ENCODE measurements at places on chromosomes 13 and 19.

GRCh38 chr13:19071161-19071936, 110.3 kb downstream of the TUBA3C start:
- no peak for DNase-seq

DNA sequence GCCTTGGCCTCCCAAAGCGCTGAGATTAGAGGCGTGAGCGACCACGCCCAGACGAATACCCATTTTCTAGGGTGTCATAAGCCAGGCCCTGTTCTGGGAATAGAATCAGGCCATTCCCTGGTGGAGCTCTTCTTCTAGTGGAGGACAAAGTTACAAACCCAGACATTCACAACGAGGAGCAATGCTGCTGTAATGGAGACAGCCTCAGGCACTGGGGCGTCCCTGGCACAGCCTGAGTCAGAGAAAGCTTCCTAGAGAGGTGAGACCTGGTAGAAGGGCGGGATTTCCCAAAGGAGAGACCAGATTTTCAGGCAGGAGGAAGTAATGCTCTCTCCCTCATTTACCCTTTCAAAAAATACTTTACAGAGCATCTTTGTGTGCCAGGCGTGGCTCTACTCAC, 12.7 kb downstream of the PRKCG start:
- DNase-seq = no peak

DNA sequence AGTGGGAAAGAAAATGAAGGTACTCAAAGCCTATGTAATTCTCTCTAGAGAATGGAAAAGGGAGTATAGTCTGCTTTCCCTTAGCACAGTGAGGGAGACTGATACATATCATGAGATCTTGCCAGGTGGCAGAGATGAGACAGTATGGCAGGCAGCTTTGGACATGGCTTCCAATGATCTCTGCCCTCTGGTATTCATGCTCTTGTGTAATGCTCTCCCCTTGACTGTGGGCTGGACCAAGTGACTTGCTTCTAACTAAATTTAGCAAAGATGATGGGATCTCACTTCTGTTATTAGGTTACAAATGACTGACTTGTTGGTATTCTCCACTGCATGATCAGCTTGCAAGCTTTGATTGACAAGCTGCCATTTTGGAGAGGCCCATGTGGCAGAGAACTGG, 10.2 kb downstream of the ZNF132 start:
- no peak for DNase-seq

- DNase-seq = no peak
Measured at GRCh38 chr19:54014920-54015560, 23.6 kb downstream of the CACNG6 start.

DNA sequence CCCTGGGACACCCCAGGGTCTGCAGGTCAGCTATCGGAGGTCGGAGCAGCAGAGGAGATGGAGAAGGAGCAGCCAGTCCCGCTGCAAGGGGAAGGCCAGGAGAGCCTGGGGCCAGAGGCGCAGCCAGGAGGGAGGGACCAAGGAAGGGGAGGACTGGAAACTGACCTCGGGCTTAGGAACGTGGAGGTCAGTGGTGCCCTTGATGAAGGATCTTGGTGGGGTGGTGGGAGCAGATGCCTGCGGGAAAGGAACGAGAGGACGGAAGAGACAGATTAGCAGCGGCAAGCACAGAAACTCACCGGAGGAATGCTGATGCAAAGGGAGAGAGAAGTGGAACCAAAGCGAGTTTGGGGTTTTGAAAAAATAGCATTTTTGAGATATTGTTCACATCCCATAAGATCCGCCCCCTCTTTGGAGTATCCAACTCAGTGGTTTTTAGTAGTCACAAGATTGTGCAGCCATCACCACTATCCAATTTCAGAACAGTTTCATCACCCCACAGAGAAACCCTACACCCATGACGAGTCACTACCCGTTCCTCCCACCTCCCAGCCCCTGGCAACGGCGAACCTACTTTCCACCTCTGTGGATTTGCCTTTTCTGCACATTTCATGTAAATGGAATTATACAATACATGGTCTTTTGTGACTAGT, 22.1 kb downstream of the PLEKHF1 start:
- peak; percentile 95 for DNase-seq

- no peak for DNase-seq
Measured at GRCh38 chr13:47794963-47795362, 206.1 kb downstream of the SUCLA2 start.

DNA sequence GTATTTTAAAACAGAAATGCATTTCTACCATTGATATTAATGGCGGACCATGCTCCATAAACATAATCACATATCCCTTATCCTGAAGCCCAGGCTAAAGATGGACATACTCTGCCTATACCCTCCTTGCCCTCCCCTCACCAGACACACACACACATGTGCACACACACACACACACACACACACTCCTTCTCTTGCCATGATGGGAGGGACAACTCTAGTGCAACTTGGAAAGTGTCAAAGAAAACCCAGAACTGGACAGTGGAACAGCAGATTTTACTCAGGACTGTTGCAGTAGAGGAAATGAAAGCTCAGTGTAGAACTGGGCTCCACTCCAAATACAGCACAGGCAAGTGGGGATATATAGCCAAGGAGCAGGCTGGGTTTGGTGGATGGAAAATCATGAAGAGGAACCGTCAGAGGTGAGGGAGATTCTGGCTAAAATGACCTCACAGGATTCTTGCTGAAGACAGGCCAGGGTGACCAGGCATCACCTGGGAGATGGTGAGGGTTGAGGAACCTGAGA, 40.8 kb downstream of the TNFRSF19 start:
- DNase-seq = no peak

DNA sequence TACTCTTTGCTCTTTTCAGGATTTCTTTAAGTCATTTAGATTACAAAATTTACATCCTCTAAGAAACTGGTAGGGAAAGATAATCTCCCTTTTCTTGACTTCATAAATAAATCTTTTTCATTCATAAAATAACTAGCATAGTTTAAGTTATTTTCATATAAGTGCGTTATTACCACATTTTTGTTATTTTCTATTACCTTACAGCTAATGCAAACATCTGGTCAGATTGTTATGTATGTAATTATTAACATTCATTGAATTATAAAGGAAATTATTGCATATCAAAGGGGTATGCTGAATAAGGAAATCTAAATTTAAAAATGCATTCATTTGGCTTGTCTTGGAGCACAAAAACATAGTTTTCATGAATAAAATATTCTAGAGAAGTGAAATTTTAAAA, 55.3 kb upstream of the SLITRK1 start:
- DNase-seq = no peak

Data from AG09319 (cell line).